GM23338 (cell line): ENCODE measurements at places on chromosomes 7 and 10. TPM values are rescaled to one million over a fixed set of nuclear protein-coding genes. Genes with fewer than 3 reads are reported as not detected.

Gene GJD4
- not detected in 2 replicates for polyA plus RNA-seq

Gene MRPS33
- polyA plus RNA-seq = 134 and 140 TPM in 2 replicates

Gene AKR1D1
- not detected in 2 replicates for polyA plus RNA-seq

Gene CDH23
- 0.73 and 0.95 TPM in 2 replicates for polyA plus RNA-seq

Gene SLC4A2
- 64.8 and 75.5 TPM in 2 replicates for polyA plus RNA-seq

Gene RAB19
- 1.3 and 2.5 TPM in 2 replicates for polyA plus RNA-seq

Gene BMPER
- 0.53 and 0.77 TPM in 2 replicates for polyA plus RNA-seq

Gene ASAH2B
- polyA plus RNA-seq = 4.4 and 6.9 TPM in 2 replicates

Gene KEL
- 1.2 TPM in 2 replicates for polyA plus RNA-seq

Gene C10orf105
- 0.15 and 0.19 TPM in 2 replicates for polyA plus RNA-seq
